ENCODE measurements at places on chromosomes 4 and X.
A peak's percentile ranks its signal among the peaks of the same experiment; 100 is the strongest.

- DNase-seq = no peak
- no peaks in the 10 kb centered on the region for H3K36me3 ChIP-seq
- no peak overlapping the region for H3K4me3 ChIP-seq
Measured at GRCh38 chr4:78661086-78661690, 109.6 kb downstream of the ANXA3 start.

GRCh38 chr4:81606801-81607501, 135.2 kb upstream of the RASGEF1B start:
- H3K36me3 ChIP-seq = no peaks in the 10 kb centered on the region
- H3K27ac ChIP-seq = no peak overlapping the region
- no peaks in the 10 kb centered on the region for H3K27me3 ChIP-seq
- no peaks in the 10 kb centered on the region for H3K4me1 ChIP-seq
- no peak for DNase-seq
- H3K4me3 ChIP-seq = no peak overlapping the region

DNA sequence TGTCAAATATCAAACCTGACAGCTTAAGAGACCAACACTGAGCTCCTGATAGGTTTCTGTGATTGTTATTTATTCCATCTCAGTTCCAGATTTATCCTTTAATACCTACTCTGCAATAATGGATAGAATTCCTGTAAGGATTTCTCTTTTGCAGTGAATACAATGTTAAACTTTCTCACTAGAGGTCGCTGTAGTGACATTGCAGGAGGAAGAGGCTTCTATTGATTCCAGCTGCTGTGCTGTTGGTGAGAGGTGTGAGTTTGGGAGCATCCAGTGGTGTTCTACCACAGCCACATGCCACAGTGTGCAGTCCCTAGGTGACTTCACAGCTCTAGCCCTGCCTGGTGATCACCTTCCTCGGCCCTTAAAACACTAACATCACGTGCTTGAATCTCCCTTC, 34.6 kb upstream of the DCAF8L2 start:
- peak; percentile 41 for DNase-seq
- H3K4me1 ChIP-seq = no peaks in the 10 kb centered on the region
- H3K36me3 ChIP-seq = no peaks in the 10 kb centered on the region
- H3K27ac ChIP-seq = no peak overlapping the region

- H3K27me3 ChIP-seq = no peaks in the 10 kb centered on the region
- DNase-seq = no peak
- H3K36me3 ChIP-seq = no peaks in the 10 kb centered on the region
- H3K4me1 ChIP-seq = peaks cover 16% of the 10 kb centered on the region
- H3K4me3 ChIP-seq = no peak overlapping the region
Measured at GRCh38 chrX:23855569-23855968, 52.2 kb downstream of the APOO start.

DNA sequence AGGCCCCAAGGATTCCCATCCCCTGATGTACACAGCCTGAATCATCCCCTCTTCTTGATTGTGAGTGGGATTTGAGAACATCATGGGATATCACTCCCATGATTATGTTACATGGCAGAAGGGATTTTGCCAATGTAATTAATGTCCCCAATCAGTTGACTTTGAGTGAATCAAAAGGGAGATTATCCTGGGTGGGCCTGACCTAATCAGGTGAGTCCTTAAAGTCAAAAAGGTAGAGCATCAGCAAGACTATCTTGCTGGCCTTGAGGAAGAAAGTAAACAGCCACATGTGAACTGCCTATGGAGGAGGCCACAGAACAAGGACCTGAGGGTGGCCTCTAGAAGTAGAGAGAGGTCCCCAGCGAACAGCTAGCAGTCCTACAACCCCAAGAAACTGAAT, 203.1 kb upstream of the ATP6AP2 start:
- no peak overlapping the region for H3K4me3 ChIP-seq
- no peak overlapping the region for H3K27ac ChIP-seq
- DNase-seq = no peak
- no peaks in the 10 kb centered on the region for H3K4me1 ChIP-seq
- H3K36me3 ChIP-seq = no peaks in the 10 kb centered on the region

DNA sequence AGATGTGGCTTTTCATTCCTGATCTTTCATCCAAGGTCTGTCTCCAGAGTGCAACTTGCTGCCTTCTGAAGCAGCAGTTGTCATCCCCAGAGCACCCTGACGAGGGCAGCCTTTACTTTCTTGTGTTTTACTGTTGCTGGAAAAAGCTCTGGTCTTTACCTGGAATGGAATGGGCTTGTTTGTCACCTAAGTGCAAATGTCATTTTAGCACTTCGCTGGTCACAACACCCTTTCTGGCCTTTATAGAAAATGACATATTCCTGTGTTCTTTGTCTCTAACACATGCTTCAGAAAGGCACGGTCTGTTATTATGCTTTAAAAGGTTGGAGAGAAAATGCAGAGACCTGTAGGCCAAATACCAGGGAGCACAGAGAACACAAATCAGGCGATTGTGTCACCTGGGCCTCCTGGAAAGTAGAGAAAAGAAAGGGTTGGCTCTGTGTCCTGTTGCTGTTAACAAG, 332.7 kb upstream of the IGFBP7 start:
- no peak overlapping the region for H3K27ac ChIP-seq
- no peaks in the 10 kb centered on the region for H3K36me3 ChIP-seq
- H3K27me3 ChIP-seq = no peaks in the 10 kb centered on the region
- DNase-seq = peak; percentile 26
- H3K4me1 ChIP-seq = no peaks in the 10 kb centered on the region

DNA sequence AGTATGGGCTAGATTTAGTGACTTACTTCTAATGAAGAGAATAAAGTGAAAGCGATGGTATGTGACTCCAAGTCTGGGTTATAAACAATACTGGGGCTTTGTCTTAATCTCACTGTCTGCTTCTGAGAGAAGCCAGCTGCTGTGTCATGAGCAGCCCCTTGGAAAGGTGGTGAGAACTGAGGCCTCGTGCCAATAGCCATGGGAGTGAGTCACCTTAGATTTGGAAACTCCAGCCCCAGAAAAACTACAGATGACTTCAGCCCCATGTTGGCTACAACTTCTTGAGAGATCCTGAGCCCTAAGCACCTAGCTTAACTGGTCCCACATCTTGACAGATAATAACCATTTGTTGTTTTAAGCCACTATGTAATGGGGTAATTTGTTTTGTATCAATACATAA, 77.6 kb downstream of the CWH43 start:
- no peaks in the 10 kb centered on the region for H3K27me3 ChIP-seq
- H3K4me3 ChIP-seq = no peak overlapping the region

DNA sequence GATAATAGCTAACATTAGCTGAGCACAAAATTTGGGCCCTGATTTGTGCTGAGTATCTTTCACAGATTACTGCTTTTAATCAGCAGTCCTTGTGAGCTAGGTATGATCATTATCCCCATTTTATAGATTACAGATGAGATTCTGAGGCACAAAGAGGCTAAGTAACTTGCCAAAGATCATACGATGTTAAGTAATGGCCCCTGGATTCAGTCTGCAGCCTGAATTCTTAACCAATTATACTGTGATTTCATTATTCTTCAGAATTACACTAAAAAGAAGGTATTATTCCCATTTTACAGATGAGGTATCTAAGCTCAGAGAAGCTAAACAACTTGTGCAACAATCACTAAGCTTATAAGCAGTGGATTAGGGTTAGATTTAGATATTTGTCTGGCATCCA, 97.9 kb upstream of the MYOZ2 start:
- no peak overlapping the region for H3K27ac ChIP-seq
- no peak overlapping the region for H3K4me3 ChIP-seq
- no peaks in the 10 kb centered on the region for H3K4me1 ChIP-seq
- H3K27me3 ChIP-seq = 0 out of 3 replicates have a peak, but pooled peaks cover 5% of the 10 kb centered on the region
- H3K36me3 ChIP-seq = no peaks in the 10 kb centered on the region
- DNase-seq = no peak

DNA sequence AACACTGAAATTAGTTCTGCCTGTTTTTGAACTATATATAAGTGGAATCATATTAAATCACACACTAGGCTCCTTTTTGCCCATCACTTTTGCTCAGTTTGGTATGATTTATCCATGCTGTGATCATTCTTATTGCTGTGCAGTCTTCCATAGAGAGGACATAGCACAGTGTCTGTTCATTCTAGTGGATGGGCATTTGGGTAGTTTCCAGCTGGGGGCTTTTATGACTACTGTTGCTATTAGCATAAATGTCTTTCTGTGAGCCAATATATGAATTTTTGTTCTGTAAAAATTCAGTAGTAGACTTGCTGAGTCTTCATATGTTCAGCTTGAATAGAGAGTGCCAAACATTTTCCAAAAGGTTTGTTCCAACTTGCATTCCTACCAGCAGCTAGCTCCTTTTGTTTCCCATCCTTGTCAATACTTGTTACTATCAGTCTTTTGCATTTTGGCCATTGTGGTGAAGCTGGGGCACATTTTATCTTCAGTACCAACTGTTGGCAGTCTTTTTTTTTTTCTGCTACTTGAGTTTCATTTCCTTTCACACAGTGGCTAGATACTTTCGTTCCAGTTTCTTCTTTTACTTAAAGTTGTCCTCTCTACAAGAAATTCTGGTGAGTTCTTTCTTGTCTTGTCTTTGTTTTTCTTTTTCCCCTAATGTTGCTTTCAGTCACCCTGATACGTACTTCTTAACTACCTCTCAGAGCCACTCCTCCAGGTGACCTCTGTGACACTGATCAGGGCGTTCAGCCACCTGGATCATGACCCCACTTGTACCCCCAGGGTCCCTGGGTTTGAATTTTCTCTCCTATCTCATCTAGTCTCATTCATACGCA, 87.0 kb downstream of the ANXA3 start:
- no peak overlapping the region for H3K27ac ChIP-seq
- no peaks in the 10 kb centered on the region for H3K4me1 ChIP-seq
- no peaks in the 10 kb centered on the region for H3K27me3 ChIP-seq
- H3K36me3 ChIP-seq = no peaks in the 10 kb centered on the region
- DNase-seq = no peak

DNA sequence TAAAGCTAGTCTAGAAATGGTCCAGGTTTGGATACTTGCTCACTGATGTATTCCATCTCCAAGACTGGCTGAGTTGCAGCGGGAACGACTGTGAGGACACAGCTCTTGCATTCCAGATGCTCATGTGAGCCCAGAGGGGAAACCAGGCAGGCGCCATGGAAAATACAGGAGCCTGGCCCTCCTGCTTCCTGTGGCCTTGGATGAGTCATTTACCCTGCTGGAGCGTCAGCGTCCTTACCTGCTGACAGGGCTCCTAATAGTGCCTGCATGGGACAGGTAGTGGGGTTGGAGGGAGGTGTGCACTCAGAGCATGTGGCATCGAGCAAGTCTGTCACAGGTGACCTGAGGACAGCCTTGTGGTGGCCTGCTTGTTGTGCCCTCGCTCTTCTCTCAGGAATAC, 69.4 kb downstream of the NSG1 start:
- no peak overlapping the region for H3K4me3 ChIP-seq
- H3K36me3 ChIP-seq = peaks cover 14% of the 10 kb centered on the region
- no peak overlapping the region for H3K27ac ChIP-seq
- H3K4me1 ChIP-seq = peaks cover 3% of the 10 kb centered on the region
- no peaks in the 10 kb centered on the region for H3K27me3 ChIP-seq

GRCh38 chrX:102155806-102156179, at the start of gene BEX5:
Gene BEX5, minus strand, starts transcription at chrX:102155977. Its CDS starts 1,712 bp downstream, at chrX:102154265.
- H3K4me1 ChIP-seq = no peaks in the 10 kb centered on the region
- H3K27ac ChIP-seq = no peak within 1 kb of the TSS
- H3K36me3 ChIP-seq = no peaks in the 10 kb centered on the region
- no peaks in the 10 kb centered on the region for H3K27me3 ChIP-seq
- DNase-seq = no peak

- H3K27me3 ChIP-seq = no peaks in the 10 kb centered on the region
- H3K27ac ChIP-seq = no peak overlapping the region
- H3K4me3 ChIP-seq = no peak overlapping the region
- no peaks in the 10 kb centered on the region for H3K36me3 ChIP-seq
- H3K4me1 ChIP-seq = peaks cover 8% of the 10 kb centered on the region
- DNase-seq = peak; percentile 0
Measured at GRCh38 chrX:123590842-123591486, 141.9 kb downstream of the THOC2 start.

DNA sequence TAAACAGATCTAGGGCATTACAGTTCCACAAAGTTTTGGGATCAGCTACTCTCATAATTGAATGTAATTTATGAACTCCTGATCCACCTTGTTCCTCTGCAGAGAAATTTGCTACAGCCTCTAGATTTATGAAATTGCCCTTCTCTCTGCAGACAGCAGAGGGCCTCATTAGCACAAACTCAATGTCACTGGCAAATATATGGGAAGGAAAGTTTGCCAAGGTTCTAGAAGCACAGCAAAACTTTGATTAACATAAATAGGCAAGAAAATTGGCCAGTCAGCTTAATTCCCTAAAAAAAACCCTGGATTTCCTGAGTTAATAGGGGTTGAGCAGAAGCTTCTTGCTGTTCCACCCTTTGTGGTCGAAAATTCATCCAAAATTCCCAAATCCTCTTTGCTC, 31.5 kb downstream of the PRPS1 start:
- H3K4me1 ChIP-seq = no peaks in the 10 kb centered on the region
- H3K27me3 ChIP-seq = no peaks in the 10 kb centered on the region
- H3K36me3 ChIP-seq = no peaks in the 10 kb centered on the region
- DNase-seq = peak; percentile 9
- H3K27ac ChIP-seq = no peak overlapping the region

GRCh38 chr4:38056011-38056685, 96.0 kb downstream of the PTTG2 start:
- H3K4me1 ChIP-seq = peaks cover 27% of the 10 kb centered on the region
- no peaks in the 10 kb centered on the region for H3K27me3 ChIP-seq
- no peak overlapping the region for H3K4me3 ChIP-seq

GRCh38 chr4:42148425-42148824, 4.0 kb downstream of the BEND4 start:
- no peaks in the 10 kb centered on the region for H3K27me3 ChIP-seq
- no peak overlapping the region for H3K4me3 ChIP-seq
- H3K27ac ChIP-seq = no peak overlapping the region
- H3K36me3 ChIP-seq = no peaks in the 10 kb centered on the region
- no peaks in the 10 kb centered on the region for H3K4me1 ChIP-seq
- DNase-seq = no peak

- DNase-seq = no peak
- no peaks in the 10 kb centered on the region for H3K27me3 ChIP-seq
- H3K36me3 ChIP-seq = no peaks in the 10 kb centered on the region
- no peaks in the 10 kb centered on the region for H3K4me1 ChIP-seq
- H3K4me3 ChIP-seq = no peak overlapping the region
Measured at GRCh38 chrX:65723706-65724105, 56.3 kb downstream of the MSN start.

DNA sequence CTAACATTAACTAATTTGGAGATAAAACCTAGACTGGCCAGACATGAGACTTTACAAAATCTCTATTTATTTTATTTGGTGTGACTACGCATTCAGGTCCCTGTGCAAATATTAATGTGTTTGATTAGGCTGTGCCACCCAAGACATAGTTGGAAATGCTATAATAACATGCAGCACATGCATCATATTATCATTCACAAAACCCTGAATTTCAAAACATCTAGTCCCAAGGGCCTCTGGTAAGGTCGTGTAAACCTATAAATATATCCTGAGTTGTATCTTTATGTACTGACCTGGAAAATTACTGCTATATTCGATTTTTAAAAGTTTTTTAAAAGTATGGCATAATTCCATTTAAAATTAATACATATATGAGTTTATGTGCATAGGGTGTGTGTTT, 47.1 kb upstream of the FAT4 start:
- H3K4me1 ChIP-seq = no peaks in the 10 kb centered on the region
- H3K36me3 ChIP-seq = no peaks in the 10 kb centered on the region
- H3K4me3 ChIP-seq = no peak overlapping the region
- H3K27ac ChIP-seq = no peak overlapping the region
- DNase-seq = no peak

Measured in HepG2 (cell line).